AG08395 (cell line): ENCODE measurements at places on chromosomes 4 and X.

DNA sequence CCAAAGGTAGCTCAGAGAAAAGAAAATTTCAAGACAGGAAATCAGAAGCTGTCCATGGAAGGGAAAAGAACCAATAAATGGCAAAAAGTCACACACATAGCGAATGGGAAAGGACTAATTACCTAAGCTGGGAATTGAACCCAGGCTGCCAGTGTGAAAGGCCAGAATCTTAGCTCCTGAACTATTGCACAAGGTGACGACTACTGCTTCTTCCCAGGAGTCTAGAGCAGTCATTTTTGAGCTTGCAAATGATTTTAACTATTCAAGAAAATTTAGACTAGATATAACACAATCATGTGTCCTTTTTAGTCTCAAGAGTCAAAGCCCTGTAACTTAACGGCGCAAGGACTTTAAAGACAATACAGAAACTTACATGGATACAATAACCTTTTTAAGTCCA lies 34.1 kb upstream of the ZNF81 start:
- DNase-seq, result no peak

GRCh38 chr4:174640146-174640545 lies 117.9 kb upstream of the HPGD start:
- DNase-seq, result no peak

DNA sequence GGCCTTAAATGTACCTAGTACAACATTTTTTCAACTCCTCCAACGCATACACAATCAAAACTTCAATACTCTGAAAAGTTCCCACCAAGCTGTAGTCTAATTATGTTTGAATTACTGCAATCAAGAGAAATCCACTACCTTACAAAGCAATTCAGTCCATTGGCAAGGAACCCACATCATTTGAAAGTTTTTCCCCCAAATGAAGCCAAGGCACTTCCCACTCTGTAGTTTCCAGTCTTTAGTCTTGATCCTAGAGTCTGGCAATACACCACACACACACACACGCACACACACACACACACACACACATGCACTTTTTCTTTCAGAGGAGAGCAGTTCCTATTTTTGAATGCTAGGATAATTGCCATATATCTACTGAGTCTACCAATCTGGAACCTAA lies 79.6 kb downstream of the ANTXR2 start:
- DNase-seq, result no peak

DNA sequence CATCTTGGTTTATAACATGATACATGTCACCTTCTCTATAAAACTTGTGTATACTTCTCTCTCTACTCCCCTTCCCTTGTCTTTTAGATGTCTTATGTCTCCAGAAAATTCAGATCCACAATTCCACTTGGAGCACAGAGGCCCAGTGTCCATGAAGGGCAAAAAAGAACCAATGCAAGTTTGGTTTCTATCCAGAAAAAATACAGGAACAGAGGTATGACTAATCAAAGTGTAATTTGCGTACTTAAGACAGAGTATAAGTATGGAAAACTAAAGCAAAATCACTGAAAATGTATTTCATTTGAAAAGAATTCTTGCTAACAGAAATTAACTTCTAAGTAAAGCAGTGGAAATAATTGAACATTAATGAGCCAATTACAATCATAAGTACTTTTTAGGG lies 46.2 kb downstream of the GUCY1B1 start:
- DNase-seq, result no peak

DNA sequence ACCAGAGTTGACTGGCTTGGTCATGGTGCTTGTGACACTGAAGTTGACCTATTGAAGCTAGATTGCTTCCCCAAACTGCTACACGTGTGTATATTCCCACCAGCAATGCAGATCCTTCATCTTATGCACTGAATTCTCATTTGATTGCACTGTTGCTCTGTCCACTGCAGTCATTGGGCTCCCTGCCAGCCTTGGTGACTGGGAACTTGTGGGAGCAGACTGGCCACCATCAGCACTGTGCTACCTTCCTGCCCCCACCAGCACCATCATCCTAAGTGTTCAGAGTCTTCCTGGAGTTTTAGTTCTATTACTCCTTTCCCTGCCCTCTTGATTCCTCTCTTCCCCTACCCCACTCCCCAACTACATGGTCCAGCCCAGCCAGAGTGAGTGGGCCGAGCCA lies 117.7 kb upstream of the PRPS2 start:
- no peak for DNase-seq

GRCh38 chr4:148056879-148057278 lies 325.0 kb downstream of the ARHGAP10 start:
- DNase-seq, result peak; percentile 49

GRCh38 chr4:100504086-100504874 lies 13.5 kb downstream of the EMCN start:
- no peak for DNase-seq

DNA sequence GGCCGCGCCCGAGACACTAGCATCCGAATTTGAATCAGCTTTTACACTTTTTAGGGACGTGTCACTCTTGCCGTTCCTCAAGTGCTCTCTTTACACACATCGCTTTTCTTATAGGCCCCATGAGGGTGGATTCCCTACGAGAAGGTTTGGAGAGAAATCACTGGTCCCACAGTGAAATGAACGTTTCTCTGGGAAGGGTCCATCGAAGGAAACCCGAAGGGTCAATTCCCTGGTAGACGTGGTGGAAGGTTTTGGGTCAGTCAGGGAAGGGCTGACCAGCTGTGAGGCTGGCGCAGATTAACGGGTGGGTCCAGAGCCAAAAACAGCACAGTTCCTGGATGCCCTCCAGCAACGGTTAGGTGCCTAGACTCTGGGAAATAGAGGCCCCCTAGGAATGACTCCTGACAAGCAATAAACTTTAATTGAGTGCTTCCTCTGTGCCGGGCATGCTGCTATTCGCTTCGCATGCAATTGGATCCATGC lies 35.9 kb downstream of the ETDC start:
- peak; percentile 34 for DNase-seq

GRCh38 chr4:43607827-43608461 lies 715.4 kb downstream of the GRXCR1 start:
- DNase-seq, result no peak

GRCh38 chrX:64206556-64207162 lies 1.2 kb upstream of the AMER1 start:
- DNase-seq, result peak; percentile 12

DNA sequence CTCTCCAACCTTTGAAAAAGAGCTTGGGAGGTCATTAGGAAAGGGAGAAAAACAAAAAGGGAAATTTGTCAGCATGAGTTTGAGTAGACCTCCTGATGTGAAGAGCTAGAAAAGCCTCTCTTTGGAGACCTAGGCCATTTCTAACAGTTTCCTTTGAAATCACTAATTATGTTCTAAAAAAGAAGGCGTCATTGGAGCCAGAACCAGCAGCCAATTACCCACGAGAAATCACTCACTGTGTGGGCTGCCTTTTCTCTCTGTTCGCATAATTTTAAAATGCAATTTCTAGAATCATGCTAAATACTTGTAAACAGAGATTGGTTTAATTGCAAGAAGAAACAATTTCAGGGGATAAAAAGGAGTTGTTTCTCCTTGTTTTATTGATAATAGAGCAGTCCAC lies 246.3 kb upstream of the GATB start:
- no peak for DNase-seq

GRCh38 chrX:72255864-72256263 lies 17.0 kb upstream of the ERCC6L start:
- no peak for DNase-seq

- DNase-seq, result no peak
Observed at GRCh38 chr4:84099599-84099998, 399.5 kb downstream of the NKX6-1 start.

GRCh38 chrX:40310016-40310415 lies 212.3 kb upstream of the BCOR start:
- DNase-seq, result no peak

DNA sequence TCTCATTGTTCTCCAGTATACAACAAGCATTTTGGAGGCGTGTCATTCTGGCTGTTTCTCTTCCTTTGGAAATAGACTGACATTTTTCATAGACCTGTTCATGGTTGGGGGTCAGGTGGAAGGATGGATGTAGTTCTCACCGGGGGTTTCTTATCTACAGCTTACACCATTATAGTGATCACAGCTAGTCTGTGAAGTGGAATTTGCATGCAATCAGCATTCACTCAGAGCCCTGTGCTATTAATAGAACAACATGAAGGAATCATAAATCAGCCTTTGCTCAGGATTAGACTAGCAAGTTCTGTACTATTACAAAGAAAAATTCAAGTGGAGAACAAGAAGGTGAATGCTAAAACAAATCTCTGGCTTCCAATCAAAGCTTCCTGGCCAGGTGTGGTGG lies 132.6 kb upstream of the PUDP start:
- no peak for DNase-seq

- DNase-seq, result no peak
Observed at GRCh38 chr4:1502976-1503375, 96.7 kb upstream of the NKX1-1 start.

DNA sequence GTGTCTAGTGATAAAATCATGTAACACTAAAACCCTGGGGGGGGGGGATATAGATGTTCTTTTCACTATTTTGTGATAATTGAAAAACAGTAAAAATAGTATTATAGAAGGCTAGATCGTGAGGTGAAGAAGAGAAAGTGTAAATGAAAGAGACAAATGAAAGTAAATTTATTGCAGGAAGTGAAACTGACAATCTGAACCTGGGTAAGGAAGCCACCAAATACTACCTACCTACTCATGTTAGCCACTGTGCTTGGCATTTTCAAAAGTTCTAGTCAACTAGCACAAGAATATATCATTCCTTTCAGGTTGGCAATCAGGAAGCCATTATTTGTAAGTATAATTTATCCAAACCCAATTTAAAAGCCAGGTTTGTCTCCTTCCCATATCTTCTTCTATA lies 1366.1 kb downstream of the FAM133A start:
- DNase-seq, result no peak

GRCh38 chrX:107171369-107172102 lies 34.7 kb downstream of the NUP62CL start:
- DNase-seq, result no peak

- DNase-seq, result no peak
Observed at GRCh38 chr4:24662056-24662455, 77.7 kb upstream of the DHX15 start.

- DNase-seq, result no peak
Observed at GRCh38 chr4:173504181-173504503, 25.9 kb downstream of the HAND2 start.

DNA sequence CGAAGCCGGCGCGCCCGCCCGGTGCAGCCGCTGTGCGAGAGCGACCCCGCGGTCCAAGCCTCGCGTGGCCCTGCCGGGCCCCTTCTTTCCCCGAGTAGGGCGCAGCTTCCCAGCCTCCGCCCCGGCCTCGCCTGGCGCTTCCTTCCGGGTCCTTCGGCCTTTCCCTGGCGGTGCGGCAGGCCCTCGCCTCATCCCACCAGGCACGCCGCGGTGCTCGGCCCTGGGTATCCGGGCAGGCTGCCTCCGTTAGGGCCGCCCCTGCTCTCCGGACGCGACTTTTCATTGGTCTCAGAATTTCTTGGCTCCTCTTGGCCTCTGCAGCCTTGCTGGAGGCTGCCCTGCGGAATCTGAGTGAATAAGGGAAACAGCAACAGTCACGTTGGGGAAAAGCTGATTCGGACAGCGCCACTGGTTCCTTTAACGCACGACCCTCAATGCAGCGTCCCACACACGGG lies 429 bp downstream of the UVSSA start:
- peak; percentile 86 for DNase-seq

DNA sequence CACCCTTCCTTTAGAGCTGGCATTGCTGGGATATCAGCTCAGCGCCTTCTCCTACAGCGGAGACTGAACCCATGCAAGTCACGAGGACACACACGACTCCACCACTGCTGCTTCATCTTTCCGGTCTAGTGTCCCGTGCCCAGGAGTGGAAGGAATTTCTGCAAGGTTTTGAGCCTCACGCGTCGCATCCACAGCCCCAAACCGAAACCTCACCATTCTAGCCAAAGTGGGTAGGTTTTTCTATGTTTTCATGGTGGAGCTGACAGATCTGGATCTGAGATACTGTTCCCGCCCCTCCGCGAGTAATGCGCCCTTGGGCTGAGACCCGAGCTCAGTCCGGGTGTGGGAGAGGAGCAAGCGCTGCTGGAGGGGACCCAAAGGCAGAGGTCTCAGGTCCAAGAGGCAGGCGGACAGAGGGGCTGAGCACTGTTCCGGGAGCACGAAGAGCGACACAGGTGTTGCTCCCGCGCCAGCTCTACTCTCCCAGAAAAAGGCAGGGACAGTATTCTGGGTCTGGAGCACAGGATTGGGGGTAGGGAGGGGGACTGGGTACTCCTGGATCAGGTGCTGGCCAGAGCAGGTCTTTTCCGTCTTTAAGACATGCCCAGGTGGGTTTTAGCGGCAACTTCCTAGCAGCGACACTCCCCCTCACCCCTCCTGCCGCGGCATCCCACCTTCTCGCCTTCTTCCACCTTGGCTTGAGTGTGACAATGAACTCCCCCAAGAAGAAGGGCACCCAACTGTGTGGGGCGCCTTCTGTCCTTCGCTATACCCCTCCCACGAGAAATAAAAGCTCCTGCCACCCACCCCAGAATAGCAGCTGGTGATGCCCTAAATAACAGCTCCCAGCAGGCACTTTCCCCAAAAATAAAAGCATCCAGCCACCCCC lies 1.8 kb downstream of the EPHA5 start:
- DNase-seq, result peak; percentile 15

GRCh38 chr4:112348488-112349158 lies 51.5 kb downstream of the ALPK1 start:
- DNase-seq, result peak; percentile 89

GRCh38 chr4:93373893-93374860 lies 454.4 kb upstream of the ATOH1 start:
- no peak for DNase-seq

DNA sequence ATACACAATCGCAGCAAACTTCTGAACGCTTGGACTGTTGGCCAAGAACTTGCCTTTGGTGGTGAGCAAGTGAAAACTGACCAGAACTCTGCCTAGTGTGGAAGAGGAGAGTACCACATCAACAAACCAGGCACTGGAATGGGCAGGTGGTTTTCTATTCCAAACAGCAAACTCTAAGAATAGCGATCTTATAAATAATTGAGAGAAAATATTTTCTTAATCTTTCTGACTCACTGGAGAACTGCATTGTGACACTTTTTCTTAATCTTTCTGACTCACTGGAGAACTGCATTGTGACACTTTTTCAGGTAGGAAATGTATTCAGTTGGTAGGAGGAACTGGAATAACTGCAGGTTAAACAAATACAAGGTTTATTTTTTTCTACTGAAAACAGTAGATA lies 57.0 kb upstream of the SORBS2 start:
- DNase-seq, result no peak

- no peak for DNase-seq
Observed at GRCh38 chrX:41442824-41443550, 4.2 kb upstream of the NYX start.

DNA sequence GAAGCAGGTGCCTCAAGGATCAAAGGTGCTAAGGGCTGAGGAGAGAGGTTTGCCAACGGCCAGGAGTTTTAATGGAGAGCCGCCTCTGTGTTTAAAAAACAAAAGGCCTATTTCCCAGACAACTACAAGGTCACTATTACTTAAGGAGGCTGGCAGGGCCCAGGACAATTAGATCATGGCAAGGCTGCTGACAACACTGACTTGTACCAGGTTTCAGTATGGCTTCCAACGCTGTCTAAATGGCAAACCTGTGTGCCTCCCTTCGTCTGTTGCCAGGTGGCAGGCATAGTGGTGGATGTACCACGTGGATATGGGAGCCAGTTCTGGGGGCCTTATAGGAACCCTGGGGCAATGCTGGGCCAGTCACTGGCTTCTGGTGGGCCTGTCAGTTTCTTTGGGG lies 41.0 kb downstream of the NSG1 start:
- DNase-seq, result no peak
